Activated CD4-positive, alpha-beta T cell treated with anti-CD3 and anti-CD28 coated beads, Interleukin-2, amount 10 ng/mL, durations not matched to agents 24 days and 14 days (primary cell): ENCODE measurements at places on chromosomes 7 and 10. TPM values are rescaled to one million over a fixed set of nuclear protein-coding genes. Genes with fewer than 3 reads are reported as not detected.

Gene SYT15B
- total RNA-seq = 0.12 TPM in 1 of 2 replicates, not detected in the other

Gene CHN2
- total RNA-seq = 0.33 TPM in 1 of 2 replicates, not detected in the other

Gene CREB5
- not detected in 2 replicates for total RNA-seq

GRCh38 chr10:125134916-125135770 is 25.2 kb downstream of the CTBP2 start:
- no peaks in the 10 kb centered on the region for H3K36me3 ChIP-seq
- no peak overlapping the region for H3K4me3 ChIP-seq
- no peaks in the 10 kb centered on the region for H3K27me3 ChIP-seq
- H3K27ac ChIP-seq = no peak overlapping the region
- DNase-seq = no peak

DNA sequence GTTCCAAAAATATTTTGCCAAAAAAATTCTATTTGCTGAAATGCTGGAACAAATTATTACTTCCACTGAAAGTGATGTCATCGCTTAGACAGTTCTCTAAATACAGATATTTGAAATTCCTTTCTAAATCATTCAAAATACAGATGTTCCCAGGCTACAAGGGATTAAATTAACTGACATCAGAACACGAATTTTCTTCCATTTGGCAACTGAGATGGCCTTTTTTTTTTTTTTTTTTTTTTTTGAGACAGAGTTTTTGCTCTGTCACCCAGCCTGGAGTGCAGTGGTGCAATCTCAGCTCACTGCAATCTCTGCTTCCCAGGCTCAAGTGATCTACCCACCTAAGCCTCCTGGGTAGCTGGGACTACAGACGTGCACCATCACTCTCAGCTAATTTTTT is 57.0 kb downstream of the P4HA1 start:
- H3K4me3 ChIP-seq = no peak overlapping the region
- peaks cover 38% of the 10 kb centered on the region for H3K36me3 ChIP-seq
- no peak for DNase-seq
- no peak overlapping the region for H3K27ac ChIP-seq
- peaks cover 7% of the 10 kb centered on the region for H3K4me1 ChIP-seq

- H3K4me1 ChIP-seq = no peaks in the 10 kb centered on the region
- H3K4me3 ChIP-seq = no peak overlapping the region
- H3K27ac ChIP-seq = no peak overlapping the region
- no peak for DNase-seq
- no peaks in the 10 kb centered on the region for H3K27me3 ChIP-seq
Observed at GRCh38 chr10:65602182-65602865, 1323.5 kb upstream of the LRRTM3 start.

DNA sequence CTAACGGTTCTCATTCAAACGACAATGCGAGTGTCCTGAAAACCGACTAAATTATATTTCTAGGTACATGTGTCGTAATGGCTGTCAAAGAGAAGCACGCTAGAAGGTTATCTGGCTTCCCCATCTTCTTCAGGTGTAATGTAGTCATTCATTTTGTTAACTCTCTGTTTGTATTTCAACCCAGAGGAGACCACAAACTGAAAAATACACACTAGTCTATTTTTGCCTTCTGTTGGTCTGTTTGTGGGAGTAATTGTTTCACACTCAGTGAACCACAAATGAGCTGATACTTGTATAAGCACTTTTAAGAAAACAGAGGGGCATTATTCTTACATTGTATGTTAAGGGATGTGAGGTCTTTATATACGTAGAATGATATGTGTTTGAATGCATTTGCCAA is 305.9 kb downstream of the GATA3 start:
- peak overlapping the region; percentile 61 for H3K27ac ChIP-seq
- H3K4me3 ChIP-seq = peak overlapping the region; percentile 13
- H3K4me1 ChIP-seq = peaks cover 32% of the 10 kb centered on the region
- H3K27me3 ChIP-seq = peaks cover 12% of the 10 kb centered on the region
- no peak for DNase-seq

DNA sequence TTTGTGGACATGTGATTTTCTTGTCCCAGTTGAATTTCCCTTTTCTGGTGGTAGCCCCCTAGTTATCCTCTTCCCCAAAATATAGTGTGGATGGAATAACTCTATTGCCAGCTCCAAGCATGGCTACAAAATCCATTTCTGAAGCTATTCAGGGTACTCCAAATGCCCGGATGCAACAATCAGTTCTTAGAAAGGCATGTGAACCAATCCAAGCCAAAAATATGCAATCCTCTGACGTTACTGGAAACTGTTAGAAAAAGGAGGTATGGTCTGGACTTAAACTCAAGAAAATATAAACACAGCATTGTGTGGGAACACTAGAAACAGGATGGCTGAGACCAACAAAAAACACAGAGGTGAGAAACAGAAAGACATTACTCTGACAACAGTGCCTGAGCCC is 347.0 kb downstream of the GPAM start:
- no peaks in the 10 kb centered on the region for H3K27me3 ChIP-seq
- H3K4me1 ChIP-seq = no peaks in the 10 kb centered on the region
- DNase-seq = no peak
- no peak overlapping the region for H3K4me3 ChIP-seq

DNA sequence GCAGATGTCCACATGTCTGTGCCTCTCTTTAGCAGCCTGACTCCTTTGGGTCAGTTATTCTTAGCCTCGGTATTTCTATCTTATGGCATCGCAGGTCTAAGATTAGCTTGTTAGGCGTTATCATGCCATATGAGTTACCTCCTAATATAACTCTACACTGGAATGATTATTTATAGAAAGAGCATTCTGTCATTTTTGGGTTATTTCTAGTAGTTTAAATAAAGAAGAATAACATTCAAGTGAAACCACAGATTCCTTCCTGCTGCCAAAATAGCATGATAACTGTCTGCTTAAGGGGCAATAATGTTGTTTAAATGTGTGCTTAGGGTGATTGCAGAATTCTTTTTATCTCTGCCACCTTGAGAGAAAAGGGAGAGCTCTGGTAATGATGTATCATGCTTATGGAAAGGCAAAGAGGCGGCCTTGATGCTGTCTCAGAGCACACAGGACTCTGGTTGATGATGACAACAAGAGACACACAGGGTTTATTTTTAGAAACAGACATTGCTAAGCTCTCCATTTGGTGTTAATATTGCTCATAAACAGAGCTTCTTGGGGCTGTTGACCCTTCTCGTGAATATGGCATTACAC is 10.4 kb downstream of the HDAC9 start:
- H3K27ac ChIP-seq = no peak overlapping the region
- DNase-seq = no peak
- H3K4me3 ChIP-seq = no peak overlapping the region
- H3K27me3 ChIP-seq = no peaks in the 10 kb centered on the region

DNA sequence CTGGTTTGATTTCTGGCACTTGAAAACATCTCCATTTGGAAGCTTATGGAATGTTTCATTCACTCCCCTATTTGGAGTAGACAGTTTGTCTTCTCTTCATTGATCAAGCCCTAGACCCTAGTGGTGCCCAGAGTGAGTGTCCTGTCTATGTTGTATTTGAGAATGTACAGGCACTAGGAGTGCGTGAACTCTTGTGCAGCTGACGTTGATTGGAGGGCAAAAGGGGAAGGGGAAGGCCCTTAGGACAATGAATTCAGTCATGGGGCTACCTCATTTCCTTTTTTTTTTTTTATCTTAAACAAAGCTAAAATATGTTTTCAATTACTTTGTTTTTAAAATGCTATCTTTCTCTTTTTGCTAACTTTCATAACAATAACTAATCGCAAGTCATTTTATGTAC is 66.5 kb downstream of the ADD3 start:
- H3K4me3 ChIP-seq = peak overlapping the region; percentile 62
- H3K36me3 ChIP-seq = peaks cover 4% of the 10 kb centered on the region
- H3K4me1 ChIP-seq = peaks cover 77% of the 10 kb centered on the region
- no peaks in the 10 kb centered on the region for H3K27me3 ChIP-seq
- DNase-seq = no peak

GRCh38 chr10:76033457-76034196 is 602.2 kb downstream of the LRMDA start:
- no peak for DNase-seq
- H3K4me1 ChIP-seq = no peaks in the 10 kb centered on the region
- no peaks in the 10 kb centered on the region for H3K27me3 ChIP-seq
- H3K27ac ChIP-seq = no peak overlapping the region
